ENCODE measurements at places on chromosomes 12 and 14.

DNA sequence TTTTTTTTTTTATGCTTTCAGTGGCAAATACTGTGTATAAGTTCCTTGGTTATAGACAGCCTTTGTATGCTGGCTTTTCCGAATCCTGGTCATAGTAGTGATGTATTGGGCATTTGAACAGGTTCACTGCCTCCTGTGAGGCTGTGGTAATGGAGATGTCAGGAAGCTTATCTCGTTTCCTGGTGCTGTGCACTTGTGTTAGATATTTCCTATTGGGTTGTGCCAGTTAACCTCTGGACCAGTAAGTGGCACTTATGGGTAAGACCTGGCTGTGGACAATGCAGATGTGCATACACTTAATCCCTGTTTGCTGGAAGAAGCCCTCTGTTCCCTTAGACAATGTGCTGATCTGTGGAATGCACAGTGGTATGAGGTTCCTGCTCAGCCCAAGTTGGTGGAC is 135.4 kb upstream of the KITLG start:
- DNase-seq, result no peak

DNA sequence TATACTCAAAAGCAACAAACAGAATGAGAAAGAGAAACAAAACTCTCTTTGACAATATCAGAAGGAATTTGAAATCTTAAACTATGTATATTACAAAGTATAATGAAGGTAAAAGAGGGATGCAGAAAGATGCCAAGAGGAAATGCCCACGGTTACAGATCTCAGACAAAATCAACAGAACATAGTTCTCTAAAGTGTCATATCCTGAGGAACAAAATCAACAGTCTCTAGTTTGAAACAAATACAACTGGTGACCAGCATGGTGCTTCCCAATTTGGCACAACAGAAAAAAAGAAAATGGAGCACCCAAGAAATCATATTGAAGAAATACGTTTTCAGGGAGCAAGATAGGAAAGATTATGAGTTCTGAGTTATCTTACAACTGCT is 116.5 kb downstream of the METTL25 start:
- no peak for DNase-seq

DNA sequence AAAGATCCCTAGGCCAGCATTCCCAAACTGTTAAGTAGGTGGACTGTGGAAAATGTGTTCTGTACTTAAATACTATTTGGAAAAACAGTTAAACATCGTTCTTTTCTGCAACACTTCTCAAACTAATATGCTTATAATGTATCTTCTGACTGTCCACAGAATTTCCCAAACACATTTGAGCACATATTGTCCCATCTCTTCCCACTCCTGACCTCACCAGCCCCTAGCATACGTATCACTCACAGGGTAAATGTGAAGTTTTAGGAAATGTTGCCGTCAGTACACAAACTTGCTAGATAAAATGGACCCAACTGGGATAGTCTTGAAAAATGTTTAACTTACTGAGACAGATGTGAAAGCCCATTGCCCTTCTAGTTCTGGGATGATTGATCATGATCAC is 27.7 kb downstream of the ARID2 start:
- no peak for DNase-seq

GRCh38 chr12:126385785-126386184 is 1320.5 kb downstream of the AACS start:
- DNase-seq, result no peak

Data from occipital lobe (tissue), 3 donors.